Mucosa of descending colon (tissue), 3 donors: ENCODE measurements at places on chromosomes 7 and 10. TPM values are rescaled to one million over a fixed set of nuclear protein-coding genes. Genes with fewer than 3 reads are reported as not detected.

- DNase-seq: no peak
Observed at GRCh38 chr10:47282005-47282656, 17.9 kb upstream of the GDF10 start.

DNA sequence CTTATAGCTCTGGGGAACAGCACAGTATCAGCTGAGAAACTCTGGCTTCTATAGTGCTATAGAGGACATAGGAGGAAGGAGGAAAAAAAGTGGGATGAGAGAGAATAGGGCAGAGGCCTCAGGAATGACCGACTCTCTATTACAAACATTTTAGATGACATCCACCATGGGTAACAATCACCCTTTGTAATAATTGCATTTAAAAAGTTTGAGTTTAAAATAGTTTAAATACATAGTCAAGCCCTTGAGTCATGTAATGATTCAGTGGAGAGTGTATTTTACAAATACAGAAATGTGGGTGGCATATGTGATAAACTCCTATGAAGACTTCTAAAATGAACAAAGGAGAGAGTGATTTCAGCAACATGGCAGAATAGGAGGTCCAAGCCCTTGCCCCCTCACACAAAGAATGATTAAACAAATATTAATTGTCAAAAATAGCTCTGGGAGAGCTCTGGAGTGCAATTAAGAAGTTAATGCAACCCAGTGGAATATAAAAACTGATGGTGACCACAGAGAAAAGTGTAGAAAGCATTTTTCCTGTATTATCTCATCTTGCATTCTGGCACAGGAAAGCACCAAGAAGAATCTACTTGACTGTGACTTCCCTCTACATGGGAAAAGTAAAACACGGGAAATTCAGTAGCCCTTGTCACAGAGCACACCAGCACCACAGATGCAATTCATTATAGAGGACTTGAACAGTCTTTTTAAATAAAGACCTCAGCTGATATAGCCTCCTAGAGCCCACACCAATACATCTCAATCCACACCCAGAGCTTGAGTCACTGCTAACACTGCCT is 569.0 kb upstream of the SORCS1 start:
- DNase-seq: no peak

DNA sequence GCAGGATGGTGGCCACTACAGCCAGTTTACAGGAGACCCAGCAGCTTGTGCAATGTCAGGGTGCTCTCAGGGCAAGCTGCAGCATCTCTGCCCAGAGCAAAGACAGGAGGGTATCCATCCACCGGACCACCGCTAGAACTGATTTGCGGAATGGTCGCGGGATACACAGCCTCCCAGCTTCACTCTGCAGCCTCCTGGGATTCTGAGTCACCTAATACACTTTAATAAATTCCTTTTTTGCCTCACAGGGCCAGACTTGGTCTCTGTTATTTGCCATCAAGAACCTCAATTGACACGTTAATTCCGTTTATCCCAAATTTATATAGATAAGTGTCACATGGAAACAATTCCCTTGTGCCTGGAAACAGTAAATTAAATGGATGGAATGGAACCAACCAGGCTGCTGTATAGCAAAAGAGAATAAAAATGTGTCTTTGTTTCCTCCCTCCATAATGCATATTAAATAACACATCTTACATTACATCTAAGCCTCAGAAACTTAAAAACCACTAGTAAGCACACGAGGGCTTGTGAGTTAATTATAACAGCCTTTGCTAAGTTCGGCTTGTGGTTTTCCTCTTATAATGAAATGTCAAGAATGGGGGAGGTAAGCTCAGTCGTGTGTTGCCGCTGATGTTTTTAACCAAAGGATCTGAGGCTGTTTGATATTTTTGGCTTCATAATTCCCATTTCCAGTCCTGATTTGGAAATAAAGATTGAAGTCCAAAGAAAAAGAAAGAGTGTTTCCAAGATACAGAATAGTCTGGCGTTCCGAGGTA is 52.1 kb downstream of the ADRB1 start:
- DNase-seq: no peak

- peak; percentile 51 for DNase-seq
Observed at GRCh38 chr10:132548106-132548823, 10.7 kb downstream of the INPP5A start.

GRCh38 chr7:142883571-142884285 is 1.8 kb downstream of the TRPV6 start:
- no peak for DNase-seq

SUN3 gene
- not detected for total RNA-seq
